ENCODE measurements at places on chromosomes 16 and 17.

DNA sequence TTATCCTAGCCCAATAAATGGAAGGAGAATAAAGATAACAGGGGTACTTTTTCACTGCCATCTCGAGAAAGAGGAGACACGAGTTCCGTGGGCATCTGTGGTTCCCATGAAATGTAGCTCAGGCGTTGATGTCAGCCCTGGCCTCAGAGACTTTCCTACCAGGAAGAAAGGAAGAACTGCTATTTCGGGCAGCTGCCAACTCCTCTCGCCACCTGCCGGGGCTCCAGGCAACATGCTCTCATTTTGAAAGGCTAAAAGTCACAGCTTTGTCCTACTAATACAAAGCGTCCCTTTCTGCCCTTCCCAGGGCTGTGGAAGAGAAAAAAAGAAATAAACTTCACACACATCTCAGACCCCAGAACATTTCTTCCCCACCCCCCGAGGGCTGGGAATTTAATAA is 65.8 kb downstream of the DHRS7C start:
- no peak for DNase-seq

DNA sequence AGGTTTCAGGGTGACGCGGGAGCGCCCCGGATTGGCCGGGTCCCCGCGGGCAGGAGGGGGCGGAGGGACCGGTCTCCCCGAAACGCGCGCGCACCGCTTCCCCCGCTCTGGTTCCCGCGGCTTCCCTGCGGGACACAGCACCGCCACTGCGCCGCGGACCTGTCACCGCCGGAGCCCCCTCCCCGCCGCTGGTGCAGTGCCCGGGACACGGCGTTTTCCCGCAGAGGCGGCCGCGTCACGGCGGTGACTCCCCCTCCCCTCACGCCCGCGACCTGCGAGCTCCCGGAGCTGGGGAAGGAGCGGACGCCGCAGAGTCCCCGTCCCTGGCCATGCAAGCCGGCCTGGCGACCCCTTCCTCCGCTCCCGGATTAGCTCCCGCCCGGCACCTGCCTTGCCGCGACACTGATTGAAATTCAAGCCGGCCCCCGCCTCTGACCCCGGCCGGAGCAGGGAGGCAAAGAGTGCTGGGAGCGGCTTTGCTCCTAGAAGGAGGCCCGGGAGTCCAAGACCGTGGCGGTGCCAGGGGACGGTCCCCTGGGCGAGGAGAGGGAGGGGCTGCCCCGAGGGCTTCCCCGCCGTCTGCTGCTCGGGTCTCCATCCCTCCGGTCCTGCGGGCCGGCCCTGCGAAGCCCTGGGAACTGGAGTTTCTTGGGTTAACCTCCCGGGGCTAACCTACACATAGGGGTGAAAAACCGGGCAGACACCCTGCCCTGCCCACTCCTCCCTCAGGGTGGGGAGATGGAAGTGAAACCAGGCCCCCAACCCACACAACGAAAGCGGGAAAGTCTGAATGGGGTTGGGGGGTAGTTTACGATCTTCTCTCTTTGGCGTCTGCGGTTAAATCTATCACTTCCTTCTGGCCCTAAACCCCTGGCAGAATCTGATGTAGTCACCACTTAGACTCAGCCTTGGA is 1.0 kb downstream of the RHBDL3 start:
- no peak for DNase-seq

- no peak for DNase-seq
Measured at GRCh38 chr17:70420861-70421445, 251.6 kb downstream of the KCNJ2 start.

- DNase-seq = no peak
Measured at GRCh38 chr16:73092236-73092781, 44.4 kb upstream of the ZFHX3 start.

DNA sequence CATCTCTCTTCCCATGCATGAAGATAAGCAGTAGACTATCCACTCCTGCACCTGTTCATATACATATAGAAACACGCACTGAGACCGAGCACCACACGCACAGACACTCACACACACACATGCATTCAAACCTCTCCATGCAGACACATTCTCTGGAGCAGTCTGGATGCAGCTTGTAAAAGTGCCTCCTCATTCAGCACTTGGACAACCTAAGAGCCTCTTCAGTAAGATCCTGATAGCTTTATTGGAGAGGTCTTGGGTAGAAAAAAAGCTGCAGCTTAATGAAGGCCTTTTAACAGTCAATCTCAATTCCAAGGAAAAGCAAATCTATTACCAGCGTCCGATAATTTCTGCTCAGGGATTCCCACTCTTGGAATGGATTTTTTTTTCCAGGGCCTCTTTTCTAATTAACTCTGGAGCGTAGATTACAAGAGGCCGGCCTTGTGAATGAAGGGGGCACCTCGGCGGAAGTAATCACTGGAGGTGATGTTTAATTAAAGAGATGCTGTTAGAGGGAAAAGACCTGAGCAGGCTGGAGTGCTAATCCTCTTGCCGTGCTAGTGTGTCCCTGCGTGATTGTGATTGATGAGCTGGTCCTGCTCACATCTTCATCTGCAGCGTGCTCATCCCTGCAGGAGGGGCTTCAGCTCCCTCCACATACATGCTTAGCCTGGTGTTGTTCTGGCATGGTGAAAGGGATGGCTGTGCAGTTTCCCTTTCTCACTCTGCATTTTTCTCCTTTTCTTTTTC is 155.1 kb downstream of the RBFOX1 start:
- DNase-seq = no peak

GRCh38 chr16:30004811-30005242 is 6.0 kb downstream of the DOC2A start:
- DNase-seq = peak; percentile 69

DNA sequence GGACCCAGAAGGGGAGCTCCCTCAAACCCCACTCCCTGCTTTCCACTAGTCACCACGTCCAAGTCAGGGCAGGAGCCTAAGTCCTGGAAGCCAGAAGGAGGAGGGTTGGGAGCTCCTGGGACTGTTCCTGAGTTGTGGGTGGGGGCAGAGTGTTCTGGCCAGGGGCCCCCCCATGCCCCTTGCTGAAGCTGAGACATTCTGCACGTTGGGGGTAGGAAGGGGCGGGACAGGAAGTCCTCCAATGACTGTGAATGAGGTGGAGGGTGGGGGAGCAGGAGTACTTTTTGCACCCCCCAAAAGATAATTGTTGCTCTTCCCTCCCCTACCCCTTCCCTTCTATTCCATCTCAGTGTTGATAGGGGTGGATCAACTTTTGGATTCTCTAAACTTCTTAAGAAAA is 21.4 kb upstream of the C17orf113 start:
- DNase-seq = no peak

DNA sequence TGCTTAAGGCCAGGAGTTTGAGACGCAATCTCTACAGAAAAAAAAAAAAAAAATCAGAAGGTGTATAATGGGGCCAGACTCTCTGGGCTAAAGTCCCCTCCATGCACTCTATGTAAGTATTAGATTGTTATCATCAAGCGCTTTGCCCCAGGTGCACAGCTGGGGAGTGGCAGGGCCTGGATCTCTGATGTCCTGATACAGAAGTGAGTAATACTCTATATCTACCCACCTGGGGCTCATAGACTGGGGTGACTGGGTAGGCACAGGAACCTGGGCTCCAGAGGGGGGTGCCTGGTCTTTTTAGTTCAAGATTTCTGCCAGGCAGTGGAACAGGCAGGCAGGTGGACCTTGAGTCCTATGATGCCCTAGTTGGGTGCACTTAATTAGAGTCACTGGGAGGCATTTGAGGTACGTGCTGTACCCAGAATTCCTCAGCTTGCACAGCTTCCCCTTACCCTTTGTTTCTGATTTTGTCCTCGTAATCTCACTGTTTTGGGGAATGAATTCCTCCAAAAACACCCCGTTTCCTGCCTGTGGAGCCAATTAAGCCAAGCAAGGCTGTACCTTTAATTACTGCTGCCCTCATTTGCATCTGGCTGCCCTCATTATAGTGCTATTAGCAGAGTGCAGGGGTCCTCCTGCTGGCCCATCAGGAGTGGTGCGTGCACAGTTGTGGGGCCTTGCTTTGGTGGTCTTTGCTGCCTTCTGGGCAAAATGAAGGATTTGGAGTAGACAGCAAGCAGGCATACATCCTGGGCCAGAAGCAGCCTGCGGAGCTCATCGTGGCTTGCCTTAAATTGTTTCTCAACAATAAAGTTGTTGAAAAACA is 239.0 kb downstream of the SNX29 start:
- peak; percentile 34 for DNase-seq

GRCh38 chr17:56661906-56662305 is 68.4 kb downstream of the NOG start:
- no peak for DNase-seq

GRCh38 chr16:65663774-65664173 is 541.9 kb upstream of the CDH11 start:
- no peak for DNase-seq

DNA sequence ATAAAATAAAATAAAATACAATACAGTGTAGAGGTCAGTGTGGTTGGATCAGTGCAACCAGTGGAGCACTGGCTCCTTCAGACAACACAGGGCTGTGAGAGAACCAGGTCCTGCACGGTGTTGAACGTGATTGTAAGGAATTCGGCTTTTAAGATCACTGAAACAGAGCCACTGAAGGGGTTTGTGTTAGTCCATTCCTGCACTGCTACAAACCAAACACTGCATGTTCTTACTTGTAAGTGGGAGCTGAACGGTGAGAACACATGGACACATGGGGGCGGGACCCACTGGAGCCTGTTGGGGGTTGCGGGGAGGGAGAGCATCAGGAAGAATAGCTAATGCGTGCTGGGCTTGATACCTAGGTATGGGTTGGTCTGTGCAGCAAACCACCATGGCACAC is 193.2 kb upstream of the AXIN2 start:
- no peak for DNase-seq

- DNase-seq = peak; percentile 43
Measured at GRCh38 chr17:2336852-2337543, at the start of gene SGSM2. Gene SGSM2, plus strand, starts transcription at chr17:2337501. Its CDS starts 188 bp downstream, at chr17:2337689.

- no peak for DNase-seq
Measured at GRCh38 chr17:9842057-9842758, 16.5 kb downstream of the GLP2R start.

GRCh38 chr16:71711789-71712188 is 12.7 kb downstream of the PHLPP2 start:
- DNase-seq = no peak

GRCh38 chr16:87812200-87812656 is 46.4 kb upstream of the KLHDC4 start:
- DNase-seq = no peak

DNA sequence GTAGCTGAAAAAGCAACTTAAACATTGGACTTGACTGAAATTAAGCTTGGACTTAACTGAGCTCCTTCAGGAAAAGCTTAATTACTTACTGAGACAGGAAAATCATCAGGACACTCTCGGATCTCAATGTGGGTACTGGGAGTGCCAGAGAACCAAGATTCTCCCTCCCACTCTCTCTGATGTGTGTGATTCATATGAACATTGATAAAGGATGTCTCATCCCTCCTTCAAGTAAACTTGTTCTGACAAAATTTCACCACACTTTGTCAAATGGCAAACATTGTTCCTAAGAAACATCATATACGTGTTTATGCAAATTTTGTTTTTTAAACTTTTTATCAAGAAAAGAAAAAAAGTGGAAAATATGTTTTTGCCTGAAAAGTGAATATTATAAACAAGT is 4.1 kb upstream of the SLFN5 start:
- DNase-seq = no peak

DNA sequence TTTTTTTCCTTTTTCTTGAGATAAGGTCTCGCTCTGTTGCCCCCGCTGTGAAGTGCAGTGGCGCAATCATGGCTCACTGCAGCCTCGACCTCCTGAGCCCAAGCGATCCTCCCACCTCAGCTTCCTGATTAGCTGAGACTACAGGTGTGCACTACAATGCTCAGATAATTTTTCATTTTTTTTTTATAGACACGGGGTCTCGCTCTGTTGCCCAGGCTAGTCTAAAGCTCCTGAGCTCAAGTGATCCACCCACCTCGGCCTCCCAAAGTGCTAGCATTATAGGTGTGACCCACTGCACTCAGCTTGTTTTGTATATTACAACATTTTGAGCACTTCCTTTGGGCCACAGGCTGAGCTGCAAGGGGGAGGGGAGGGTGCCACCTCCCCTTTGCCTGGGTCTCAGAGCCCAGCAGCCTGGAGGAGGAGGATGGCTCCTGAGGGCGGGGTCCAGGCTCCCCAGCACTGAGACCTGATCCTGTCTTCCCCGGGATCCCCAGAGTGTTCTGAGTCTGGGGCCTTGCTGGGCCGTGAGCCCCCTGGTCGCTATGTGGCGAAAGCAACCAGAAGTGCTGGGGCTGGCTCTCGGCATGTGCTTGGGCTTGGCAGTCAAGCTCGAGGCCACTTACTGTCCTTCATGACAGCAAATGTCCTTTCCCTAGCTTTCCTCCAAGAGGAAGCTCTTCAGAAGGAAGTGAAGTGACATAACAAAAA is 8.1 kb downstream of the DEF8 start:
- no peak for DNase-seq

DNA sequence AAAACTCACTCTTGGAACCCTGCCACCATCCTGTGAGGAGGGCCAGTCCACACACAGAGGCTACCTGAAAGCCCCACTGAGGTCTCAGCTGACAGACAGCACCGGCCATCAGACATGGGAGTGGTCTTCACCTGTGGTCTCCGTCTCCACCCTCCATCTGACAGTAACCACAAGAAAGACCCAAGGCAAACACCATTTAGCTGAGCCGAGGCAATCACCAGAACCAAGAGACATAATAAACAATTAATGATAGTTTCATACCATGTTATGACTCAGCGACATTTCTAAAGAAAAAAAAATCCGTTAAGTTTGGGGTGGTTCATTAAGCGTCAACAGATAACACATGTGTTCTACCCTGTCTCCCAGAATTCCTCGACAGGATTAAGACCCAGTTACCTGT is 6.1 kb upstream of the EVPLL start:
- DNase-seq = no peak

DNA sequence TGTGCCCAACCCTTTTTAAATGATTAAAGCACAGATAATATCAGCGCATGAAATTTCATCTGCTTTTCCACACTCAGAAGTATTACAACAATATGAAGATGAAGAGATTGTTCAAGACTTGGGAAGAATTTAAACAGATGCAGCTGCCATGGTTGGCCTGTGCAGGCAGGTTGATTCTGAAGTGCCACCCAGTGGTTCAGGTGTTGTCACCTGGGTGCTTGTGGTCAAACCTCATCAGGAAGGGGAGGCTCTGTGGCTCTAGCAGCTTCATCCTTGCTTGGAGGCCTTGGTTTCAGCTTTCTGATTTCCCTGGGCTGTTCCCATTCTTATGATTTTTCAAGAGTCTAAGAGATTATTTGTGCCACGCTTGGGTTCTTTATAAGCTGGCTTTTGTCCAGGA is 22.2 kb upstream of the CLEC18C start:
- no peak for DNase-seq

DNA sequence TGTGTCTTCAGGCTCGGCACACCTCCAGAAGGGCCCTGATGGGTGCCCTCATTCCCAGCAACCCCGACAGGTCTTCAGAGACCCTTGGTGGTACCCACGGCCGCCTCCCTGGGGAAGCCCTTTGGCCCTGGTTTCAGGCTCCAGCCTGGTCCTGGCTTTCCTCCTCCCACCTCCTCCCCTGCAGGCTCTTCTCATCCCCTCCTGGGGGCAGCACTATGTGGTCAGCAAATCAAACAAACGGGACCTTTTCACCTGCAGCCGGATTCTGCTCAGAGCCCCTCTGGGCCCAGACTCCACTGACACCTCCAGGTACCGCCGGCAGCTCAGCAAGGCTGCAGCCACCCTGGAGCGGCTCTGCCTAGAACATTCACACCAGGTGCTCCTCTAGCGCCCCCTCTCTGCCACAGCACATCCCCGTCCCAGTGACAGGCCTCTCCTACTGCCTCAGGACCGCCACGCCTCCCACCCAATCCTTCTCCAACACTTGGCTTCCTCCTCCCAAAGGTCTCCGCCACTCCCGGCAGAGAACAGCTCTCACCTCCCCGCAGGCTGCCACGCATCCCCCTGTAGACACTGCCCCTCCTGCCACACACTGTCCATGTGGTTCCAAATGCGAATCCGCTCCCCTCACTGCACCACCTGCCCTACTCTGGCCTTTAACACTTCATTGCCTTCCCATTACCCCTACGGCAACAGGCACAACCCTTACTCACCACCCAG is 12.0 kb downstream of the CORO7 start:
- no peak for DNase-seq

Measured in NCI-H1105 treated with DMSO at 0.1 percent for 48 hours (cell line).